Effector CD4-positive, alpha-beta T cell (primary cell): ENCODE measurements at places on chromosomes 13 and 19.

- DNase-seq = peak; percentile 35
Measured at GRCh38 chr19:18418483-18419194, 559 bp upstream of the SSBP4 start.

GRCh38 chr19:38337360-38337653, 1.7 kb downstream of the CATSPERG start:
- DNase-seq = no peak

DNA sequence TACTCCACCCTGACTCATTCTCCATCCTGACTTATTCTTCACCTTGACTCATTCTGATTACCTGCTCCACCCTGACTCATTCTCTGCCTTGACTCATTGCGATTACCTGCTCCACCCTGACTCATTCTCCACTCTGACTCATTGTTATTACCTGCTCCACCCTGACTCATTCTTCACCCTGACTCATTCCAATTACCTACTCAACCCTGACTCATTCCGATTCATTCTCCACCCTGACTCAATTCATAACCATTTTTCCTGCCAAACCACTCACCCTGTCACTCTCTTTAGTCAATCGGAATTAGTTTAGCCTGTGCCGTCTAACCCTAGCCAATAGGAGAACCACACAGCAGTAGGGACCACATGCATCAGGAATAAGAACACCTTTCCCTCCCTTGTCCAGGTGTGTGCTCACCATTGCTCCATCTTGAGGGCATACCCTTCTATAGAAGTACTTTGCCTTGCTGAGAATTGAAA, 1227.4 kb upstream of the PCDH20 start:
- no peak for DNase-seq

DNA sequence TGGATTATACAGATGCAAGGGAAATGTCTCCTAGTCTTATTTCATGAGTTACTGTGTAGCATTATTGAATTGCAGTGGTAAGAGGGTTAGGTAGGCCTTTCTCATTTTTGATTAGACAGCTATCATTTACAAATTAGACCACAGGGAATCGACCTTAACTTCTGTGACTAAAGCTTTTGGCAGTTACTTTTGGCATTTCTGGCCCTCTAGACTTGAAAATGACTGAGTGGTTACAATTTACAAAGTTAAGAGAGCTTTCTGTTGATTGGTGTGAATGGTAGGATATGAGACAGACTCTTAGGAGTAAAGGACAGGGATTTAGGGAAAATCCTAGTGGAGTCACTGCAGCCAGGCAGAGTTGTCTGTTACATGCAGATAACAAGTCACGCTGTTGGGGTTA, 86.1 kb downstream of the GGACT start:
- DNase-seq = no peak

- DNase-seq = no peak
Measured at GRCh38 chr19:19626516-19627472, 1.2 kb downstream of the LPAR2 start.

DNA sequence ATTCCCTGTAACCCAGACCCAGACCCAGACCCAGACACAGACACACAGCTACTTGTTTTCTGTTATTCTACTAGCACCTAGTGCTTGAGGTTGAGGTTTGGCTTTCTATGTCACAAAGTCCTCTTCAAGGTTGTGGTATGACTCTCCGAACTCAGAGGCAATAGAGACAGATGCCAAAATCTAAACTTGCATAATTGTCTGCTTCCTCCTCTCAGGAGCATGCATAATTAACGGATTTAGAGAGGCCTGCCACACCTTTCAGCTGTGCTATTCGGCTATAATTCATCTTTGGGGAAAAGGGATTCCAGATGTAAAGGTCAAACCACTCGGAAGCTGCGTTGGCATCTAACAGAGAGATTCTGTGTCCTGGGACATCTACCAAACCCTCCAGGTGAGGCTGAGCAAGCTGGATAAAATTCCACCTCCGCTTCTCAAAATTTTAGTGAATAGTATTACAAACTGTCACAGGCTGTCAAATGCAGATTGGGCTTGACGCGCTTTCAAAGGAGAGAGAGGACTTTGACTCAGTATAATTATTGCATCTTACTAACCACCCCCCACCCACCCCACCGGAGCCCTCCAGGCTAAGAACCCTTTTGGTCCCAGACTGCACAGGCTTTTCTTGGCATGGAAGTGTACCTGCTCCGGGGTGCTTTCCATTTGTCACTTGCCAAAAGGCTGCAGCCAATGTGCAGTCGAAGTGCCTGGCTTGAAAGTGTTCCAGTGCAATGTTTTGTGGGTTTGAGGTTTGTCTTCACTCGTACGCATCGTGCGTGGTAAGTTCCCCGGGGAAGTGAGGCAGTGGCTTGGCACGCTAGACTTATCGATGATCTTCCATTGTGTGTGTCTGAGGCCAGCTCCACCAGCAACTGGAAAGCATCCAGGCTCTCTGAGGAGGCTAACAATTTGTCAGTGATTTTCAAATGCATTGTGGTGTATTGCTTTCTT, 194.1 kb downstream of the TDRD3 start:
- no peak for DNase-seq

- no peak for DNase-seq
Measured at GRCh38 chr19:10768369-10768768, 50.5 kb downstream of the DNM2 start.

GRCh38 chr19:34134190-34135053, 37.9 kb upstream of the LSM14A start:
- peak; percentile 78 for DNase-seq

DNA sequence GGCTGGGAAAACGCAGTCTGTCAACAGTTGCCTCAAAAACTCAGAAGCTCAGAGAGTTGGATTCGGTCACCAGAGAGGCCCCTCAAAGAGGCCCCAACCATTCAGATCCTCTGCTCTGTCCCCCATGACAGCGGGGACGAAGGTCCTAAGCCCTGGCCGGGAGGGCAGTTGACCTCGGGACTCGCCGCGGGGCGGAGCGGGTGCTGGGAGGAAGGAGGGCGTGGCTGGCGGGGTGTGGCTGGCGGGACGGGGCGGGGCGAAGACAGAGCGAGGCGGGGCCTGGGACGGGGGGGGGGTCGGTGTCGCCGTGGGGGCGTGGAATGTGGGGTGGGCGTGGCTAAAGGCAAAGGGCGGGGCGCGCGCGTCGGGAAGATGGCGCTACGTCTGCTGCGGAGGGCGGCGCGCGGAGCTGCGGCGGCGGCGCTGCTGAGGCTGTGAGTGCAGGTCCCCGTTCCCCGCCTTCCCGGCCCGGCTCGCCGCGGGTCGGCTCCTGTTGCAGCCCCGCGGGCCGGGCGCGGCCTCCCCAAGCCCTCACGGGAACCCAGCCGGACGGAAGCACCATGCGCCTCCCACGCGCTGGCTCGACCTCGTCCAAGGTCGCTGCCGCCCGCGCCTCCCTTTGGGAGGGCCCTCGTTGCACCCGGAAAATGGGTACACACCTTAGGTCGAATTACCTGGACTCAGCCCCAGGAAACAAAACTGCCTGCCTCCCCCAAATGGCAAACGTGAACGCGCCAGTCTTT, 105.2 kb downstream of the TM9SF2 start:
- DNase-seq = peak; percentile 86

DNA sequence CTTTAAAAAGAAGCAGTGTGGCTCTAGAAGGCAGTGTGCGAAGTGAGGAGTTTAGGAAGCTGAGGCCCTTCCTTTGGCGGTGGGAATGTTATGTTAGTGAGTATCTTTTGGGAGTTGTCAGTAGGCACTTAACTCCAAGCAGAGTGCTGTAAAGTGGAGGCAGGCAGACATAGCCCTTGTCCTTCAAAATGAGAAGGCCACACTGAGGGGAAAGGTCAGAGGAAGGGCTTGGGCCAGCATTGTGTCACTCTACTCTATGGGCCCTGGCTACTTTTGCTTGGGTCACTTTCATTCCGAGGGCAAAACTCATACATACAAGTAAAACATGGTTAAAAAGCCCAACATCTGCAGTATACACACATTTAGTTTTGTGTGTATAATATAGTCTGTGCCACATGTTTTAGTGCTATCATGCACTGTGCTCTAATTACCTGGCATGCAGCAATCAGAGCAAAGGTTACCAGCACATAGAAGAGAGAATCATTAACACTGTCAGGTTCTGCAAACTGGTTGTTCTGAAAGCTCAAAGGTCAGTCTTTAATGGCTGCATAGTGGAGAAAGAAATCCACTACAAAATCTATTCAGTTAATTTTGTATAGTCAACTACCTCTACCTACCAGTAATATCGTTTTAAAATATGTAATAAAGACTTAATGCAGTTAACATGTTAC, 64.4 kb downstream of the WASF3 start:
- no peak for DNase-seq

DNA sequence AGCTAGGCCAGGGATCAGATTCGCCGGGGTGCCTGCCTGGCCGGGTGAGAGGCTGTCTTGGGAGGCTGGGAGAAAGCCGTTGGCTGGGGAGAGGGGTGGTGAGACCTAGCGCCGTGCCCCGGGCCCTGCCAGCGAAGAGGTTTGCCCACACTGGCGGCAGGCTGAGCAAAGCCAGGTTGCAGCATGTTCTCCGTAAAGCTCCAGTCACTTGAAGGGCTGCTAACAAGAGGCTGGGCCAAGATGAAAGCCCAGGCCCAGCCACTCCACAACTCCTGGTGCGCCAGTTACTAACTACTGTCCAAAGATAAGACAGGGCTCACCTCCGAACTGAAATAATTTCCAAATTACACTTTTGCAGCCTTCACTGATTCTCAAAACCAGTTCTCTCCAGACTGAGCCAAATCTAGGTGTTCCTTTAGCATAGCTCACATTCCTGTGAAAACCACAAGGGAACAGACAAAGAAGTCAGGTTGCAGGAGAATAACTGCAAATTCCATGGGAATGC, 16.3 kb downstream of the ELAVL1 start:
- DNase-seq = no peak

DNA sequence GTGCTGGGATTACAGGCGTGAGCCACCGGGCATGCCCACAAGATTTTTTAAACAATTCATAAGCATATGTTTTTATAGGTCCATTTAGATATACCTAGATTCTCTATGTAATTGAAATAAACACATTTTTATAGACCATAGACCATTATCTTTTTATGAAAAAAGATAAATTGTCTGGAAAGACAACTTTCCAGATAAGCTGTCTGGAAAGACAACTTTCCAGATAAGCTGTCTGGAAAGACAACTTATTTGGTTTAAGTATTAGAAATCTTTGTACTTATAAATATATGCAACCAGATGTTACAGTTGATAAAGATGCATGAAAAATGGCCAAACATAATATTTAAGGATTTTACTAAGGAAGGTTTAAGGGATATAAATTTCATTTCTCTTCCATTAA, 538.5 kb downstream of the GPC6 start:
- DNase-seq = no peak
